Sigmoid colon (tissue), 7 donors: ENCODE measurements at places on chromosomes 2 and 18. TPM values are rescaled to one million over a fixed set of nuclear protein-coding genes. Genes with fewer than 3 reads are reported as not detected.

DNA sequence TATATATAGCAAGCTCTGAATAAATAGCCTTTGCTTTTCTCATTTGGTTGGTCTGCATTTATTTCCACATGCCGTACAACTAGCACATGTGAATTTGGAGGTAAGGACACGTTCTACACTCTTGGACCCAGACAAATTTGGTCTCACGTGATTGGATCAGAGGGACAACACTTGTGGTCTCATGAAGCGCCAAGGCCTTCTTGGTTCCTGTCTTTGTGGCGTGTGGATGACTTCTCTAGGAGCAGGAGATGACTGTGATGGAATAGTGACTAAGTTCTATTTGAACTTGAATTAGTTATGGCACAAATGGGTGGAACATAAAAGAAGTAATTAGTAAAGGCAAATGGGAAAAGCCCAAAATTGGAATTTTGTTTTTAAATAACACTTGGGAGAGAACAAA, 206.9 kb downstream of the BCL2 start:
- H3K4me3 ChIP-seq = no peak overlapping the region
- H3K36me3 ChIP-seq = no peaks in the 10 kb centered on the region
- no peaks in the 10 kb centered on the region for H3K27me3 ChIP-seq
- no peak overlapping the region for H3K27ac ChIP-seq

SERPINB12 gene
- not detected for polyA plus RNA-seq

- no peaks in the 10 kb centered on the region for H3K4me1 ChIP-seq
- H3K4me3 ChIP-seq = no peak overlapping the region
- DNase-seq = no peak
- H3K27me3 ChIP-seq = no peaks in the 10 kb centered on the region
- no peak overlapping the region for H3K27ac ChIP-seq
These were observed 151.6 kb upstream of the MSH6 start for GRCh38 chr2:47631306-47631705.

SPEG gene
- 13.4 TPM for polyA plus RNA-seq

AKAIN1 gene
- polyA plus RNA-seq = 0.32 TPM

- H3K4me3 ChIP-seq = no peak overlapping the region
- no peaks in the 10 kb centered on the region for H3K36me3 ChIP-seq
- peaks cover 5% of the 10 kb centered on the region for H3K27me3 ChIP-seq
- no peaks in the 10 kb centered on the region for H3K4me1 ChIP-seq
- no peak for DNase-seq
These were observed 7.0 kb upstream of the TYMS start for GRCh38 chr18:650428-650858.

- H3K27me3 ChIP-seq = no peaks in the 10 kb centered on the region
- H3K4me3 ChIP-seq = no peak overlapping the region
- H3K36me3 ChIP-seq = no peaks in the 10 kb centered on the region
- no peak for DNase-seq
These were observed 114.5 kb downstream of the AGAP1 start for GRCh38 chr2:235608200-235608887.

- H3K36me3 ChIP-seq = no peaks in the 10 kb centered on the region
- peaks cover 5% of the 10 kb centered on the region for H3K27me3 ChIP-seq
- no peaks in the 10 kb centered on the region for H3K4me1 ChIP-seq
- peak; percentile 74 for DNase-seq
- H3K27ac ChIP-seq = no peak overlapping the region
- H3K4me3 ChIP-seq = no peak overlapping the region
These were observed 53.7 kb upstream of the LRRC30 start for GRCh38 chr18:7177116-7177744.

DNA sequence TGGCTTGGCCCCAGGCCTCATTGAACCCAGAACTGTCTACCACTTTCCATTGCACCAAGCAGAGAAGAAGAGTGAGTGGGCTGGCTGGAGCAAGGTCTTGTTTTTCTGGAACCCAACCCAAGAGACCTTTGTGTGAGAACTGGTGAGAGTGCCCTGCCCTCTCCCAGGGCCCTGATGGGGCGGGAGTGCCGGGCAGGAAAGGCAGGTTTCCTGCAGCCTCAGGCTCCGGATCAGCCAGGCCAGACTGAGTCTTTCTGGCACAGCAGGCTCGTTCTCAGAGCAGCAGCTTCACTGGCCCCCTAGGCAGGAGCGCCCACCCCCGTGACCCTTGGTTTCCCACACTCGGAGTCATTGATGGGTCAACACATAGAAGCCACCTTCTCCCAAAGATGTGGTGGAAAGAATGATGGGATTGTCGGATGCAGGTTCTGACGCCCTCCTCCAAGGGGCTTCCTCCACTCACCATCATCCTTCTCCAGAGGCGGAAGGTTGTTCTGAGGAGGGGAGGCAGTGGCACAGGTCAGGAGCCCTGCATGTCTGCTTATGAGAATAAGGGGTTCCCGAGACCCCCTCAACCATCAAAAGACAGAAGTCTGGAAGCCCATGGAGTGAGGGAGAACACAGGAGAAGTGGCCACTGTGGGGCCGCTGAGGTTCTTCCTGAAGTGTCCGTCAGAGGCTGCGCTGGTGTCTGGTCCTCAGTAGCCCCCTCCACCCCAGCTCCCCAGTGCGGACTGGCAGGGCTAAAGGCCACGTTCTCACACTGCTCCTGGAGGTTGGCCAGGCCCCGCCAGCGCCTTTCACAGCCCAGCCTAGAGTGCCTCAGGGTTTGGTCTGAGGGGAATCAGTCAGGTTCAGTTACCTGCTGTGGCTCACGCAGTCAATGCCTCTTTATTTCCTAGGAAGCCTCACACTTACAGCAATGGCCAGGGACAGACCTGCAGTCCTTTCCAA, 62.8 kb upstream of the LAPTM4A start:
- DNase-seq = no peak
- no peak overlapping the region for H3K4me3 ChIP-seq
- no peaks in the 10 kb centered on the region for H3K4me1 ChIP-seq
- H3K36me3 ChIP-seq = no peaks in the 10 kb centered on the region
- H3K27me3 ChIP-seq = no peaks in the 10 kb centered on the region

DNA sequence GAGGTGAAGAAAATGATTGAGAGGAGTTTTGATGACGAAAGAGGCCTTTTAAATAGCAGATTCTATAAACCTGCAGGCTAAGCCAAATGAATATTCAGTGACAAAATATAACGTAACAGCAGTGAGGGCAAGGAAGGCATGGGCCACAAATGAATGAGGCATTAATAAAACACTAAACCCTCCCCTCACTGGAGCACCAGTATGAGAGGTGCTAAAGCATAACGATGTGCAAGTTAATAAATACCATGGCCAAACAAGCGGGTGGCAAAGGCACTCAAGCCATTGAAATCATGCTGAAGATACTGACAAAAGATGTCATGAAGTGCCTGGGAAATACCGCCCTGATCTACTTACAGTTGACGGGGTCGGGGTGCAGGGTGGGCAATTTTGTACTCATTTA, 30.2 kb upstream of the LONRF2 start:
- no peaks in the 10 kb centered on the region for H3K27me3 ChIP-seq
- H3K36me3 ChIP-seq = no peaks in the 10 kb centered on the region
- no peaks in the 10 kb centered on the region for H3K4me1 ChIP-seq
